Mesothelial cell of epicardium (in vitro differentiated cells): ENCODE measurements at places on chromosomes 5 and 9. TPM values are rescaled to one million over a fixed set of nuclear protein-coding genes. Genes with fewer than 3 reads are reported as not detected.

DMRT3 gene
- 2.1 to 3.3 TPM (median 2.5 TPM) in 3 replicates for total RNA-seq

RMI1 gene
- 8.8 to 9.8 TPM (median 9.2 TPM) in 3 replicates for total RNA-seq

FOXI1 gene
- total RNA-seq = not detected in 3 replicates

MED7 gene
- 9.8 to 11.1 TPM (median 11.1 TPM) in 3 replicates for total RNA-seq

ALDH1A1 gene
- total RNA-seq = 10.1 to 11.3 TPM (median 10.9 TPM) in 3 replicates

PAEP gene
- not detected in 3 replicates for total RNA-seq

LCN10 gene
- total RNA-seq = 0.20 to 0.51 TPM (median 0.29 TPM) in 3 replicates

HAPLN1 gene
- 1.4 to 2.8 TPM (median 1.9 TPM) in 3 replicates for total RNA-seq
